ENCODE measurements at places on chromosomes 13 and 19.

- H3K27ac ChIP-seq = no peak within 1 kb of the TSS
- no peaks in the 10 kb centered on the region for H3K36me3 ChIP-seq
- DNase-seq = no peak
- H3K4me3 ChIP-seq = no peak within 1 kb of the TSS
- peaks cover 2% of the 10 kb centered on the region for H3K4me1 ChIP-seq
Measured at GRCh38 chr13:96994017-96994857, at the start of gene OXGR1. TSS of gene OXGR1 (minus strand) at chr13:96994476. CDS start at chr13:96987759, 6,717 bp downstream.

DNA sequence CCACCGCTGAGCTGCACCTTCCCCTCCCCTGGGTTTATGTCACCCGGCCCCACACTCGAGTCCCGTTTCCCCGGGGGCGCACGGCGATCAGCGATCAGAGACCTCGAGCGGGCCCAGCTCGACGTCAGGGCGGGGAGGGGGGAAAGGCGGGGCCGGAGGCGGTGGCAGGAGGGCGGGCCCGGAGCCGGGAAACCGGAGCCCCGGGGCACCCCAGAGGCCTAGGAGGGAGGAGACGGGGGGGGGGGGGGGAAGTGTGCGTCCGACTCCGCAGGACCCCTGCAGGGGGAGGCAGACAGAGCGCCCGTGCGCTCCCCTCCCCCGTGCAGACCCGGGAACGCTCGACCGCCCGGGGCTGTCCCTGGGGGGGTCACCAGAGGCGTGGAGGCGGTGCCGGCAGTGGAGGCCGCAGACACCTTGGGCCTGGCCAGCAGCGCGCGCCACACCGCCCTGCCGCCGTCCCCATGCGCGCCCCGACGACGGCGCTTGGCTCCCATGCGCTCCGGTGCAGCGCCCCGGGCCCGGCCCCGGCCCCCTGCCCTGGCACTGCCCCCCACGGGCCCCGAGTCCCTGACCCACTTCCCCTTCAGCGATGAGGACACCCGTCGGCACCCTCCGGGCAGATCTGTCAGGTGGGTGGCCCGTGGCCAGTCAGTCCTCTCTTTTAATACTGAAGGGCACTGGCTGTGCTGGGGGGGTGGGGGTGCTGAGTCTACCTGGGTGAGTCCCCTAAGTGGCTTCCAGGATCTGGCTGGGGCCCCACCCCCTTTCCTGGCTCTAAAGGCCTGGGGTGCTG lies 11.8 kb downstream of the PDE4A start:
- H3K4me3 ChIP-seq = peak overlapping the region; percentile 89
- H3K27ac ChIP-seq = peak overlapping the region; percentile 95
- H3K4me1 ChIP-seq = peaks cover 52% of the 10 kb centered on the region
- DNase-seq = no peak
- peaks cover 28% of the 10 kb centered on the region for H3K36me3 ChIP-seq
- H3K27me3 ChIP-seq = peaks cover 6% of the 10 kb centered on the region

DNA sequence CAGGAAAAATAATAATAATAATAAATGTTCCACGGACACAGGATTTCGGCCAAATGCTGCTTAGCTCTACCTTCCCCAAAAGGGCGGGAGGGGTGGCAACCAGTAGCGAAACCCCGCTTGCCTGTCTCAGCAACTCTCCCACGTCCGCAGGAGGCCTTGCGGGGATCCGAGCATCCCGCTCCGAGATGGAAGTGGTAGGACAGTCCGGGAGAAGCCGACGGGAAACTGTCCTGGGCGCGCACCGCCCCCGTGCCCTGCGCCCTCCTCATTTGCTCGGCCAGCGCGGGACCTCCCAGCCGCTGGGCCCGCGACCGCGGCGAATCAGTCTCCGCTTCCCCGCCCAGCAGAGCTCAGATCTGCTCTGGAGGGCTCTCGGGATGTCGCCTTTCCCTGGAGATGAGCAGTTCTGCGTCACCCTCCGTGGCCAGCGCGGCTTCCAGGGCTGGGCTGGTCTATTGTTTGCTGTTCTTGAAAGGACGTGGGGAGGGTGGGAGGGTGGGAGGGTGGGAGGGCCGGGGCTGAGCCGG lies 48.9 kb upstream of the PABPC3 start:
- H3K4me3 ChIP-seq = no peak overlapping the region
- no peaks in the 10 kb centered on the region for H3K36me3 ChIP-seq
- peaks cover 72% of the 10 kb centered on the region for H3K27me3 ChIP-seq
- H3K27ac ChIP-seq = no peak overlapping the region
- DNase-seq = no peak

GRCh38 chr19:12881172-12881808 lies at the start of gene DNASE2:
TSS of gene DNASE2 (minus strand) at chr19:12881449. CDS start at chr19:12881375, 74 bp downstream.
- H3K27me3 ChIP-seq = no peaks in the 10 kb centered on the region
- peak within 1 kb of the TSS; percentile 90 for H3K27ac ChIP-seq
- peaks cover 18% of the 10 kb centered on the region for H3K4me1 ChIP-seq

DNA sequence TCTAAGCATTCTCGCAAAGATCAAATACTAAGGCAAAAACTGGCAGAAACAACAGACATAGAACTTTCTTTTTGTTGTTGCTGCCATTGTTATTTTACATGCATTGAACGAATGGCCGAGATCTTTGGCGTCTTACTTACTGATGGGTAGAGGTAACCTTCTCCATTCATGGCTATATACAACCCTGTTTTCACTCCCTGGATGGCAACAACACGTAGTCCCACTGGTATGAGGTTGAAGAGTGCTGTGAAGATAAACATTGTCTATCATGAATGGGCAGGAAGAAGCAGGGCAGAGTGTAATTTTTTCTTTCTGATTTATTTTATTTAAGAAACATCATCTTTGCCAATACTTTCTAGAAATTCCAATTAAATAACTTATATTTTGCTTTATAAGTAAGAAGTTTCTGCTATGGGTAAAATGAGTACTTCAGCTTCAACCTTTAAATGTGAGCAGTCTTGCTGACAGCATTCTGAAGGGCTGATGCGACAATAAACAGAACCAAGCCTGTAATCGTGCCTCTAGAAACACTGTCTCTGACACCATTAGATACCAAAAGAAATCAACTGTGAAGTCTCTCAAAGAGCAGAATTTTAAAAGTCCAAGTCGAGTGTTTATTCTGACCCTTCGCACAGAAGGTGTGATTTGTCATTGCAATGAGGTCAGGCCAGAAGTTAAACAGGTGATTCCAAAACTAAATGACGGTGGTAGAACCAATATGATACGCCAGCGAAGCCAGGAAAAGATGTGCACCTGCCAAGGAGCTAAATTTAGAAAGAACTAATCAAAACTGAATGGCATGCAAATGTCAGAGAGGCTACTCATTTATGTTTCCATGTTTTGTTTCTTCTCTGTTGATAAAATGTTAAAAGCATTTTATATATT lies 416.4 kb downstream of the ITGBL1 start:
- H3K36me3 ChIP-seq = no peaks in the 10 kb centered on the region
- no peak overlapping the region for H3K4me3 ChIP-seq
- no peaks in the 10 kb centered on the region for H3K27me3 ChIP-seq
- DNase-seq = no peak

GRCh38 chr19:5536337-5536894 lies 31.3 kb downstream of the TINCR start:
- no peak overlapping the region for H3K4me3 ChIP-seq
- no peak overlapping the region for H3K27ac ChIP-seq
- DNase-seq = no peak
- no peaks in the 10 kb centered on the region for H3K4me1 ChIP-seq

Data from T-helper 2 cell treated with Interferon-gamma antibody and Interleukin-4, amounts not matched to agents 5 μg/mL and 100 μg/mL, for 36 hours (primary cell).